Stimulated activated CD8-positive, alpha-beta memory T cell treated with anti-CD3 and anti-CD28 coated beads, Interleukin-4, amount 100 ng/mL, for 1 hour (primary cell): ENCODE measurements at places on chromosomes 11 and 22.
A peak's percentile ranks its signal among the peaks of the same experiment; 100 is the strongest.

- DNase-seq: peak; percentile 9
Measured at GRCh38 chr11:2156416-2157182, 4.4 kb downstream of the INS start.

GRCh38 chr11:126823274-126823673, 177.3 kb downstream of the KIRREL3 start:
- DNase-seq: no peak

- DNase-seq: no peak
Measured at GRCh38 chr11:15675683-15676082, 561.0 kb downstream of the INSC start.

GRCh38 chr11:59510941-59511589, at the start of gene OR4D9:
Gene OR4D9, plus strand, starts transcription at chr11:59511539. Its CDS starts 3,374 bp downstream, at chr11:59514913.
- DNase-seq: no peak

- no peak for DNase-seq
Measured at GRCh38 chr11:74949753-74950137, 679 bp downstream of the SPCS2 start.

- no peak for DNase-seq
Measured at GRCh38 chr11:129943036-129943435, 47.7 kb upstream of the NFRKB start.

GRCh38 chr22:37659066-37659896, 758 bp downstream of the PDXP start:
- no peak for DNase-seq

- DNase-seq: peak; percentile 65
Measured at GRCh38 chr11:117946842-117947526, 17.8 kb upstream of the TMPRSS13 start.

DNA sequence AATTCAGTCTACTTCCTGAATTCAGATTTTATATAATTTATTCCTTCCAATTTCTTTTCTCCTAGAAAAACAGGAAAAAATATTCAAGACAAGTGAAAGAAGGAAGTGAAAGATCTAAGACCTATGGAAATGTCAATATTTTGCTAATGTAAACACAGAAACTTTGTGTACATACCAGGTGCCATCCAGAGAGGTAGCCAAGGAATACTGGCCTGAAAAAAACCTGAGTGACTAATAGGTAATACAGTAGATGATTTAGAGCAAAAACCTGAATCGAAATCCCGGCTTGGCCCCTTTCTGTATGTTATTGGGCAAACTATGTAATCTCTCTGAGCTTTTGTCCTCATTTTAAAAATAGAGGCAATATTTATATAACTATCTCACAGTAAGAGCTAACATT, 59.2 kb upstream of the FSHB start:
- no peak for DNase-seq

- DNase-seq: no peak
Measured at GRCh38 chr11:11732116-11732515, 109.7 kb upstream of the USP47 start.
